ENCODE measurements at places on chromosomes 1 and 21. TPM values are rescaled to one million over a fixed set of nuclear protein-coding genes. Genes with fewer than 3 reads are reported as not detected.

The CNIH3 gene
- total RNA-seq = 3.6 TPM

DNA sequence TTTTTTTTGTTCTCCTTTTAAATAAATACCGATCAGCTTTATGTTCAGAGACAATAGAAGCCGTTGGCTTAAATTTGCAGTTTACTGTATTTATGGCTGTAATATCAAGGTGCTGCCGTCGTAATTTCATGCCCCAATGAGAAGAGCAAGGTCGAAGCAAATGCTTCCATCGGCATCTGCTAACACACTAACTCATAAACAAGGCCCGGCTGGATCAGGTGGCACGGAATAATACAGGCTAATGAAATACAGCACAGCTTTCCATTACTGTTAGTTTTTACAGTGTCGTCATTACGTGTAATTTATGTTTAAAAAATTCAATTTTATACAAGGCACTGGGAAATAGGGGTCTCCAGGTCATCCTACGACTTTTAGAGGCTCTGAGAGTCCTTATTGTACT lies 119.0 kb downstream of the PEX14 start:
- DNase-seq = no peak

DNA sequence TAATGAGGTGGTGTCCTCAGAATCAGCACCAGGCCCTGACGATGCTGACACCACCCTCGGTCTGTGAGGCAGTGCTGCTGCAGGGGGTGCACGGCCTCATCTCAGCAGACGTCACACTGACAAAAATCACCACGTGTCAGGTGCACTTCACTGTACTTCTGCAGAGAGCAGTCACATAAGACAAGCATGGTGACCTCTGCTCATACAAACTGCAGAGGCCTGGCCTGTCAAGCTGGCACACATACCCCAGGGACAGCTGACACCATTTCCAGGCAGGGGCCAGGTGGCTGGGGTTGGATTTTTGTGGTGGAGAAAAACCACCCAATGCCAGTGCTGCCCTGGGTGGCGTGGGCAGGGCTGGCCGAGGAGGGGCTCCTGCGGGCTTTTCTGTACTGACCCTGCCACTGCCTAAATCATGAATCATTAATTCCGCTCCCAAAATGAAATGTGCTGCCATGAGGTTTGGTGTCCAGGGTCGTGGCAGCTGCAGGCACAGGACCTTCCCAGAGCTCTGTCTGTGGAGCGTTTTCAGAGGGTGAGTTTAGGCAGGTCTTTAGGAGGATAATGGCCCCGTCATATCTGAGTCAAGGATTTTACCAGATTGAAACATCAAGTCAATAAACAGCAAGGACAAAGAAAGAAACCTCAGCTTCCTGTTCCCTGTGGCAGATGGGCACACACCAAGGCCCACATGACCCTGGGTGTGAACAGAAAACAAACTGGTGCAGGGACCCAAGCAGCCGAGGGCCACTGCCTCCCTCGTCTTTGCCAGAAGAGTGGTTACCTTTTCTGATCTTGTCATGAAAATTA lies 33.4 kb upstream of the GPR153 start:
- DNase-seq = no peak

DNA sequence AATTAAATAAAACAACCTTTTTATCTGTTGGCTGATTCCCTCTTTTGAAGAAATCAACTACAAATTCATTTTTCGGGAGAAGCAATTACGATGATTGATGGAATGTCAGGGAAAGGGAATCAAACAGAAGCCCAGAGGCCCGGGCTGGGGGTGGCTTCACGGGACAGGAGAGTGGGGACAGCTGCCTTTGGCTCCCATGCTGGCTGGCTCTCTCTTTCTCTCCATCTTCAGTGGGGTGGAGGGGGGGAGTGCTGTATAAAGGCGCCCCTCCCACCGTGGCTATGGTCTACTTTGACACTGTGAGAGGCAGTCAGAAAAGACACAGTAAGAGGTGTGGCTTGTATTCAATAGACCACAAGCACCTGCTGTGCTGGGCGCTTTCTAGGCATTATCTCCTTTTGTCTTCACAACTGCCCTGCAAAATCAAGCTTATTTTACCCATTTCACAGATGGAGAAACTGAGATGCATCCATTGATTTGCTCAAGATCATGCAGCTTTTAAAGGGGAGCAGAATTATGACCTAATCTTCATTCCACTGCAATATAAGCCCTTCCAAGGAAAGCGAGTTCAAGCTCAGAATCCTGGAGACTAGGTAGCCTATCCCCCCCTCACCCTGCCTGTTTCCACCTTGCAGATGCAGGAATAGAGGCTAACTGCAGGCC lies 92.9 kb downstream of the GRIK3 start:
- no peak for DNase-seq

DNA sequence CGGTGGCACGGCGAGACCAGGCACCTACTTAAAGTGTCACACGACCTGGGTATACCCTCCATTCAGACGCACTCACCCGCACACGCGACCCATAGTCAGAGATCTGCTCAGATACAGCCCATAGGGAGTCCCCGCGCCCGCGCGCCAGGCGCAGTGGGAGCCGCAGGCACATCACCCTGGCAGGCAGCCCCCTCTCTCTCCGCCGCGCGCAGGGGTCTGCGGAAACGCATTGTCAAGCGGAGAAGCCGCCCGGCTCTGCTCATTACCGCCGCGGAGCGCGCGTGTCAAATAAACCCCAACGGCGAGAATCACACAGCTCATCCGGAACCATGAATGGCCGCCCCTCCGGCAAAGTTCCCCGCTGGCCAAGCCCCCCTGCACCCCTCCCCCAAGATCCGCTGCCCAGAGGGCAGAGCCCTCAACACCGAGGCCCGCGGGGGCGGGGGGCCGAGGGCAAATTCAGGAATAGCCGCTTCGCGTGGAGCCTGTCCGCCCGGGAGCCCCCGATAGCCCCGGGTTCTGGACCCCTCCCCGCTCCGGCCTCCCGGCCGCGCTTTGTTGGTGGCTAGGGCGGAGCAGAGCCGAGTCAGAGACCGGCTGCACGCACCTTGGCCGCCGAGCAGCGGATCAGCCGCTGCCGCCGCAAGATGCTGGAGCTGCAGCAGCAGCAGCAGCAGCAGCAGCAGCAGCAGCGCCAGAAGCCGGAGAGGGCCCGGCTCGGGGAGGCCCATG lies 522 bp downstream of the LRP8 start:
- DNase-seq = peak; percentile 89

- no peak for DNase-seq
Observed at GRCh38 chr1:101379950-101380349, 143.1 kb downstream of the S1PR1 start.

- no peak for DNase-seq
Observed at GRCh38 chr1:223249854-223250631, 107.0 kb upstream of the TLR5 start.
